ENCODE measurements at places on chromosomes 2 and 18. TPM values are rescaled to one million over a fixed set of nuclear protein-coding genes. Genes with fewer than 3 reads are reported as not detected.

PDCD1 gene
- not detected for total RNA-seq

MYCN gene
- total RNA-seq = not detected

PRSS56 gene
- total RNA-seq = not detected

ATG16L1 gene
- 20.5 TPM for total RNA-seq

ASXL3 gene
- total RNA-seq = 0.69 TPM

PROKR1 gene
- total RNA-seq = not detected

MAL gene
- total RNA-seq = 0.17 TPM

REEP1 gene
- not detected for total RNA-seq

PIAS2 gene
- total RNA-seq = 17.7 TPM

CPS1 gene
- total RNA-seq = 34.6 TPM

CYS1 gene
- 5.0 TPM for total RNA-seq

FER1L5 gene
- total RNA-seq = 1.4 TPM

TWIST2 gene
- 73.3 TPM for total RNA-seq

TM4SF20 gene
- total RNA-seq = not detected

CHPF gene
- 59.7 TPM for total RNA-seq

CABYR gene
- 4.7 TPM for total RNA-seq

GPR75 gene
- 0.52 TPM for total RNA-seq

IL1A gene
- total RNA-seq = 0.09 TPM

SLC9A4 gene
- total RNA-seq = not detected
